Pulmonary artery endothelial cell (primary cell): ENCODE measurements at places on chromosomes 7 and 10.

GRCh38 chr7:65981965-65982792 is at the start of gene GUSB:
Gene GUSB (minus strand): TSS chr7:65982213. CDS start chr7:65982183, 30 bp downstream.
- DNase-seq, result peak; percentile 67

- no peak for DNase-seq
These were observed 77.6 kb upstream of the PRKCQ start for GRCh38 chr10:6657669-6658068.

DNA sequence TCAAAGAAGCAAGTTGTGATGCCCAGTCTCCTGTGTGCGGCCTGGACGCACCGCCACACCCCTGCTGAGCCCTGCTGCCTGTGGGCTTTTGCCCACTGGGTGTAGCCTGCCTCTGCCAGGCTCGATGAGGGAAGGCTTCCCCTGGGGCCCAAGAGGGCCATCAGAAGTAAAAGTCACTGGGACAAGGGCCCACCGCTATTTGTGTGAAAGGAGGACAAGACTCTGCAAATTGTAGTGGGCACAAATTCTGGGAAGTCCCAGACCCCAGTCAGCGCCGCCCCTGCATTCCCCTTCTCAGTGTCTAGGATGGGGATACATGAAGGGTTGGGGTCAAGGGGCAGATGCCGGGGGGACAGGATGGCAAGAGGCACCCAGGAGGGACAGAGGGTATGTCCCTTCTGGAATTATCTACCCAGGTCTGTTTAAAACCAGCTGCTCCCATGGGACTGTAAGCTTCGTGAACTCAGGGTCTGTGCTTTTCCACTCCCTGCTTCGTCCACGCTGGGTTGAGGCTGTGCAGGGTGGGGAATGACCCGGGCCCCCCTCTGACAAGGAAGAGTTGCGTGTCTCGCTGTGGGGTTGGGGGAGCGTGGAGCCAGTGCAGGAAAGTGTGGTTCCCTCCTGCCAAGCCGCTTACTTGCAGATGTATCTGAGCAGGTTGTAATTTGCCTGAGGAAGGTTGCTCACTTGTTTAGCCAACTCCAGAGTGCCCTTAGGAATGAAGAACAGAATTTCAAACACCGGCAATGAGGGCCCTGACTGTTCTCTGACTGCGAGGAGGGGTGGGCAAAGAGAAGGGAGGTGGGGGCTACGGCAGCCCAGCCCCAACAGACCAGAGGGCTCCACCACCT is 147.2 kb downstream of the MAPK8 start:
- no peak for DNase-seq

GRCh38 chr10:32481606-32482005 is 35.7 kb downstream of the CCDC7 start:
- DNase-seq, result no peak

DNA sequence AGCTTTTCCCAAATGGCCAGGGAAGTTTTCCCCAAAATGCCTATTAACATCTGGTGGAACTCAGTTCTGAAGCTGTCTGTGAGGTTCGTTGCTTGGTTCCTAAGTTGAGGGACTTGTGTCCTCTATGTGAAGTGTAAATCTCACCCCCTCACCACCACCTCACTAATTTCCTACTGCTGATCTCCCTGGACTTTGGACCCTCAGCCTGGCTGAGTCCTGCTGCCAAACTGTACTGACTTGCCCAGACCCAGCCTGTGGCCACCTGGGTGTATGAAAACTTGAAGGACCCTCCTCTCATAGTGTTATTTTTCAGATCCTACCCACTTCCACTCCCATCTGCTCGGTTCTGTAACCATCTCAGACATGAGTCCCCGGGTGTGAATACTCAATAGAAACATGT is 94.9 kb downstream of the MET start:
- DNase-seq, result no peak

DNA sequence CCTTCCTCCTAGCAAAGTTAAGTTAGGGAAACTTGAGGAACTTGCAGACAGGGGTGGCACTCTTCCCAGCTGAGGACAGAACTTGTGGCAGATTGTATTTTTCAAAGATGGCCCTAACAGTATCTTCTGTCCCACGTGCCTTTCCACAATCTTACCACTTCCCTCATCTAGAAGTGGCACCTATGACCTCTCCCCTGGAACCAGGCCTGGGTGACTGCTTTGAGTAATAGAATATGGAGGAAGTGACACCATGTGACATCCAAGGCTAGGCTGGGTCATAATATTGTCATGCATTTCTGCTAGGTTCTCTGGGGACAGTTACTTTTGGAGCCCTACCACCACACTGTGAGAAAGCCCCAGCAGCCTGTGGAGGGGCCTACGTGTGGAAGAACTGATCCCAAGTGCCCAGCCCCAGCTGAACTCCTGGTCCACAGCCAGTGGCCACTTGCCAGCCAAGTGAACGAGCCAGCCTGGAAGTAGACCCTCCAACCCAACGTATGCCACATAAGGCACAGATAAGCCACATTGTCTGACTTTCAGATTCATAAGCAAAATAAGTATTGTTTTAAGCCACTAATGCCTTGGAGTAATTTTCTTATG is 193.7 kb downstream of the PTPN20 start:
- DNase-seq, result no peak

DNA sequence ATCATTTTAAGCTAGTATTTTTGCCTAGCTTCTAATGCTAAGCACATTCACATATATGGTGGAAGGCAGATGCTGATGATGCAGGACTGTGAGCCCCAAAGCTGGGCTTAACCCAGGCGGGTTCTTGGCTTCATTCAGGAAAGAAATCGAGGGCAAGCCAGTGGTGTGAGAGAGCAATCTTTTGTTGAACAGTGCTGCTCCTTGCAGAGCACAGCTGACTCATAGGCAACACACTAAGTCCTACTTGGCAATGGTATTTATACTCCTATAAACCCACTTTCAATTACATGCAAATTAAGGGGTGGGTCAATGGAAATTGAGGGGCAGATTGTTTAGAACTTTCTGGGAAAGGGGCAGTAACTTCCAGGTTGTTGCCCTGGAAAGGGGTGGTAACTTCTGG is 42.0 kb upstream of the CELF2 start:
- no peak for DNase-seq

GRCh38 chr10:82591421-82591820 is 716.4 kb downstream of the NRG3 start:
- no peak for DNase-seq

DNA sequence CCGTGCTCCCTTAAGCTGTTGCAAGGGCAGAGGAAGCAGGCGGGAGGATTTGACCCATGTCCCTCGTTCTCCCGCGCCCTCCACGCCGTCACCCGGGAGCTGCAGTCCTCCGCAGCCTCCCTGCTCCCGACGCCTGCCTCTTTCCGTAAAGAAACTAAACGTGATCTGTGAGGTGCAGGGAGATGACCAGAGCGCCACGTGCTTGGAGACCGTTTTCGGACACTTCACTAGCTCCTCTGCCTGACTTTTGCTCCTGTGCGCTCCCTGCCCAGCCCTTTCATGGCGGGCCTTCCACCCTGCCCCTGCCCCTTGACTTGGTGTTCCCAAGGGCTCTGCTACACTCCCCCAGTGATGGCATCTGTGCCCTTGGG is 171.2 kb downstream of the LSM5 start:
- DNase-seq, result no peak

GRCh38 chr10:77188521-77188920 is 449.1 kb downstream of the KCNMA1 start:
- DNase-seq, result no peak

GRCh38 chr7:22851145-22851544 is 28.5 kb upstream of the TOMM7 start:
- DNase-seq, result no peak

DNA sequence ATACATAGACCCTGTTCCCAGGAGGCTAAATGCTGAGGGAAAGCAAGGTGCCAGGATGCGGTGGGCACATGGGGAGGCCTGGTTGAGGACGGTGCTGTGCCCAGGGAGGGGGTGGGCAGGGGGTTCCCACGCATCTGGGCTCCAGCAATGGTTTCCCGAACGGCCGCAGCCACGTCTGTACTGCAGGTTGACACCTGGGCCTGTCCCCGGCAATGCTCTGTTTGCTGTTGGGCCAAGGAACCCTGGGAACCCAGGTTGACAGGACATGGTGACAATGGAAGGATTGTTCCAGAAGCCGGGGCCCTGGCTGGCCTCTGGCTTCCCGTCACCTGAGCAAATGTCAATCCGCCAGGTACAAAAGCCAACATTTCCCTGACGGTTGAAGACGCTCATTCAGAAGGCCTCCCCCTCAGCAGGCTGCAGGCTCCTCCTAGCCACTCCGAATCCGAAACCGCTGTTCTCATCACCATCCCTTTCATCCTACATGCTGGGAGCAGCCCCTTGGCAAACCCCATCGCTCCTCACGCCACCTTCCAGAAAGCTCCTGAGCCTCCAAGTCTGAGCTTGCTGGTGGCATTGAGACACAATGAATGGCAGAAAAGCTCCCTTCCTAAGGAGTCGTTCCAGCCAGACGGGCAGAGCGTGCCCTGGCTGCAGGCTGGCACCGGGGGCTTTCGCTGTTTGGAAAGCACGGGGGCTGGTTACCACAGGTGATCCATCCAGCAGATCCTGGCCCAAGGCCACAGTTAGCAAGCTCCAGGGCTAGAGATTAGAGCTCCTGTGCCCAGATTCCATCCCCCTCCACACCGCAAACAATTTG is 31.2 kb downstream of the SPOCK2 start:
- no peak for DNase-seq

DNA sequence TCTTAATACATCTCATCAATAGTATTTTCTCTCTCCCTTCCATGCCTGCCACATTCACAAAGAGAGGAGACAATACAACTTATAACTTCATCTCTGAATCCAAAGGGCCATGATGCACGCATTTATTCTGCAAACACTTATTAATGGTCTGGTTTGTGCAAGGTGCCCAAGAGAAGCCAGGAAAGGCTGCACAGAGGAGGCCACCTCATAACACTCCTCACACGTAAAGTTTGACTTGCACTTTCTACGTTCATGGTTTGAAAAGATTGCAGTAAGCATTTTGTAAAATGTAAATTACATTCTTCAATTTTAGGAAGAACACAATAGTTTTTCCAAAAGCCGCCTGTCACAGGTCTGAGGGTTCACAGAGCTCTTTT is 1.2 kb upstream of the PALS2 start:
- DNase-seq, result no peak

DNA sequence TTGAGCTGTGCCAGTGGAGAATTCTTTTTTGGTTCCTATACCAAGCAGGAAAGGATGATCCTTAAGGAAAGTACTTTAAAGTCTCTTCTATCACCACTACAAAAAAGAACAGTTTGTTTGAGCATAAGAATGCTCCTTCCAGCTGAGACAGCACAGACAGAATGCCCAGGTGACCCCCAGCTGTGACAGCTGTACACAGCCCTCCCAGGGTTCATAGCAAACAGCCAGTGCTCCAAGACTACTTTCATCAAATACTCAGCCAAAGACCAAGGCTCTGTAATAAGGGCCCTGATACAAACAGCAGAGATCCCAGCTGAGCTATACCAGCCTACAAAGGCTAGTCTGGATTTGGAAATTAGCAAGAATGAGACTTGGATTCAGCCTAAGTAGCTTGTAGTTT is 65.7 kb downstream of the NXPH1 start:
- DNase-seq, result no peak

DNA sequence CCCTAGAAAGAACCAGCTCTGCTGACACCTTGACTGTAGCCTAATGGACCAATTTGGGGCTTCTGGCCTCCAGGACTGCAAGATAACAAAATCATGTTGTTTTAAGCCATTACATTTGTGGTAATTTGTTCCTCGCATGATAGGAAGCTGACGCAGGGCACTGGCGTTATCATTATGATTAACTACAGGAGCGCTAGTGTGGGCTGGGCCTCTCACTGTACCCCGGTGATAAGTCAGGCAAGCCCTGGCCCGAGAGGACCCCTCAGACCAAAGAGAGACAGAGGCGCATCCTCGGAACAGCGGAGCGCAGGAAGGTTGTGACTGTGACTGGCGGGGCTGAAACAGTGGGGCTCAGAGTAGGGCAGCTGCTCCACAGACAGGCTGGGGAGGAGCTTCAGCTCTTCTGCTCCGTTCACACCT is 150.3 kb upstream of the CHST15 start:
- no peak for DNase-seq

DNA sequence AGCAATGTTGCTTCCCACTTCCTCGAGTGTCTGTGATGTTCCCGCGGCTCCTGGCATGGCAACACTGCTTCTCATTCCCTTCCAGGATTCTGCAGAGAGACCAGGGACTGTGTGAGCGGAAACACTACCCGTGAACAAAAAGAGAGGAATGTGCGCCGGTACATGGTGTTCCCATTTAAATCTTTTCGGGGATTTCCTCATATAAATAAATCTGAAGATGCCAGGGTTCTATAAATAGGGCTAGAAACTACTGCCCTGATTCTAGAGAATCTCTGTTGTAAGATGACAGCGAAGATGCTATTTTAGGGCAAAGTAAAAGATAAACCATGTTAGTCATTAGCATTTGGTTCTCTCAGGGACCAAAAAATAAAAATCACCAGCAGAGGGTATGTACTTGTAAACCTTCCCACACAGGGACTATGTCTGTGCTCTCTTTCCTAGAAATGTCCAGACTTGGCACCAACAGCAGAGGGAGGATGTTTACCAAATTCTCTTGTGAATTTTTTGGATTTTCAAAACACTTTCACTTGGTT is 92.2 kb upstream of the DDC start:
- no peak for DNase-seq

DNA sequence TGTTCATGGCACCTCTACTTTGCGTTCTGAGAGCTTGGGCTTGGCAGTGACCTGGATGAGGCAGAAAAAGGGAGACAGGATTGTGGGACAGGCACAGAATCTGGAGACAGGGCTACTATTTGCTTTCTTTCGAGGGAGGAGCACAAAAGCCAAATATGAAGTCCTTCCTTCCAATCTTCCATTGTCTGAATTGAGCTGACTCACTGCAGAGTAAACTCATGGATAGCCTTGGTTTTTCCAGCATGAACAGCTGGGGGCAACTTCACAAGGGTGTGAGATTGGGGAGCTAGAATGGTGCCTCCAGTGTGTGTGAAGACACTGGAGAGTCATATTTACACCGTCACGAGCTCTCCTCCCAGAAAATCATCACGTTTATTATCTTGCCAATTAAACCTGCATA is 55.6 kb upstream of the NRP1 start:
- DNase-seq, result no peak

GRCh38 chr10:13939391-13939790 is 352.6 kb downstream of the PRPF18 start:
- peak; percentile 55 for DNase-seq

GRCh38 chr10:123952099-123952498 is 60.5 kb upstream of the CPXM2 start:
- DNase-seq, result no peak

- no peak for DNase-seq
These were observed 14.5 kb upstream of the GPR37 start for GRCh38 chr7:124780056-124780455.
